ENCODE measurements at places on chromosomes 1 and 21.

DNA sequence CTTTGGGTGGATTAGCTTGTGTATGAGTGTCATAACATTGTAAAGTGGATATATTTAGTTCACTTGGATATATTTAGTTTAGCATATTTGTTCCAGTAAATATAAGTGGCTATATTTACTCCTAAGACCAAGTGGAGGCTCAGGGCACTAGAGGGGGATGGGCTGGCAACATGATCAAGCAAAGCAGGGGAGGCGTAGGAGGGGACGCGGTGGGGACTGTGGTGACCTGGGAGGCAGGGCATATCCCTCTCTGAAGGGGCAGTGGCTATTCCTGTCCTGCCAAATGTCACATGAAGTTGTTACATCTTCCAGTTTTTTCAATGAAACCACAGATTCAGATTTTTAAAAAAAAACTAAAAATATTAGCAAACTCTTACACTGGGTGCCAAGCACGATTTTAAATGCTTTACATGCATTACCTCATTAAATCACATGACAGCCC, 51.9 kb upstream of the EDN2 start:
- no peak for DNase-seq

DNA sequence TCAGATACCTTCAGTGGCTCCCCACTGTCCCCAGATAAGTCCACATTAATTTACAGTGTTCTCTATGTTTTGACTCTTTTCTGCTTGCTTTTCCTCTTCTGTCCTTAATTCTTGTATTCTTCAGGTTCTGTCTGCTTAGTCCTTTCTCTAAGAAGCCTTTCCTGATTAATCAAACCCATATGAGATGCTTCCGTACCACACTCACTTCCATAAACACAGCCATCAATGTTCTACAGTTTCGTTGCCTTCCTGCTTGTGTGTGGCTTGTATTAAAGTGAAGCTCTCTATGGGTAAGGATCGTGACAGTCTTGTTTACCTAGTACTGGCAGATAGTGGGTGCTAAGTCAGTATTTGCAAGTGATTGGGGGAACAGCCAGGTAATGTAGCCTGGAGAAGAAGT, 75.9 kb downstream of the PRDM2 start:
- DNase-seq, result no peak

GRCh38 chr1:22295856-22296255, 153.0 kb upstream of the WNT4 start:
- DNase-seq, result no peak

DNA sequence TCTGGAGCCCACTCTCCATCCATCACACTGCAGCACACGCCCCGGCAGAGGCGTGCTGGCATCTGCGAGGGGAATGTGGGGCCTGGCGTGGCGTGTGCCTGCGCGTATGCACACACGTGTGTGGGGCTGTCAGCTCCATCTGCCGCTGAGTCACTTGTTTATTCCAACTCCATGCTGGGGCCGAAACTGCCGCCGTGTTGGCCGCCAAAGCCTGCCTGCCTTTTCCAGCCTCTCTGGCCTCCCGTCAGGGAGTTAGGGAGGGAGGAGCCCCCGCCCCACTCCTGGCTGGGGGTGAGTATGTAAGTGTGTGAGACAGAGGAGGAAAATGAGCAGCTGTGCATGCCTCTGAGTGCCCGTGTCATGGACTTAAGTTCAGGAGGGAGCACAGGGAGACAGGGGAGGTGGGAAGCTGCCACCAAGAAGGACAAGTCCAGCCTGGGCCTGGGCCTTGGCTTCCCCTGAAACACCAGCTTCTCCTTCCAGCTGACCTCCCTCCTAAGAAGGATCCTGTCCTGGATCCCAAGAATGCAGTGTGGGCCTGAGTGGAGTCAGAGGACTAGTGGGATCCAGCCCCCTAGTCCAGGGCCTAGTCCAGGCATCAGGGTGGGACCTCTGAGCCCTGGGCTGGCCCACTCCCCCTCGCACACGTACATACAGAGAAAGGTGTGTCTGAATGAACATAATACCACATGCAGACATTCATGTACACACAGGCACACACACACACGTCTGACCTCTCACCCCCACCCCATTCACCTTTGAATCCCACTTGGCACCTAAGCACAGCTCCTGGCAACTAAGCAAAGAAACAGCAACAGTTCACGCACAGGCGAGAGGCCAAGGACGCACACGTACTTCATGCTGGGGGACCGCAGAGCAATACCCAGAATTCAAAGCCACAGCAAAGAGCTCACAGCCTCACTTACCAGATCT, 24.7 kb downstream of the MEF2D start:
- no peak for DNase-seq

DNA sequence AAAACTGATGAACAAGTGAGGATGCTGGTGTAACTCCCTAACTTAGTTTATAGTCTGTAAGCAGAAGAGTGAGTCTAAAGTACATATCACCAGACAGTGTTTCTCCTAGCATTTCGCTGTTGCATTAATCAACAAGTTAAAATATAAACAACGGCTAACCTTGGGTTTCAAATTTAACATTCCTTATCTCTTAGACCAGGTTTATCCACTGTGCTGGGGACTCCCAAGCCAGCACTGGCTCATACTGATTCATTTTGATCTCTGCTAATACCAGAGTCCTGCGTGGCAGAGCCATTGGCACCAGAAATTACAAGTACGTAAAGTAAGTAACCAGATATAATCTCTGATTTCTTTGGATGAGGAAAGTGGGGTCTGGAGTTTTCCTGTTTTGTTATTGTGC, at the start of gene FMO1:
Gene FMO1 (plus strand): TSS at position 193 of the 400 bp plus-strand sequence. CDS start 9,594 bp downstream, outside the sequence.
- no peak for DNase-seq

DNA sequence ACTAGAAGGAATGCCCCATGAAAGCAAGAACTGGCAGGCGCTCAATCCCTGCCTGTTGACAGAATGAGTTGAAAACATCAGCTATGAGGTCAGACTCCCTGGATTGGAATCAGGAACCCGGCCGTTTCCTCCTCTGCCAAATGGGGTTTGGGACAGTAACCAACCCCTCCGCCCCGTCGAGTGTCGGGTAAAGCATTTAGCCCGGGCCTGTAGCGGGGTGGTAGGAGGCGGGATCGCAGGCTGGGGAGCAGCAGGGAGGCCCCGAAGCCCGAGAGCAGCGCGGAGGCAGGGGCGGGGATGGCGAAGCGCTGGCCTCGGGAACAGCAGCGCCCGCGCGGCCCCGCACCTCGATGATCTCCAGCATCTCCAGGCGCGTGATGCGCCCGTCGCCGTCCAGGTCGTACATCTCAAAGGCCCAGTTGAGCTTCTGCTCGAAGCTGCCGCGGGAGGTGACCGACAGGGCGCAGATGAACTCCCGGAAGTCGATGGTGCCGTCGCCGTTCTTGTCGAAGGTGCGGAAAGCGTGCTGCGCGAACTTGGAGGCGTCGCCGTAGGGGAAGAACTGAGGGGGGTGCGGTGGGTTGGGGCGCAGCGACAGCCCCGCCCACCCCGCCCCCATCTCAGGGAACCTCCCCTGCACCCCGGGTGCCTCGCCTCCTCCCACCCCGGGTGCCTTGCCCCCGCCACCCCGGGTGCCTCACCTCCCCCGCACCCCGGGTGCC, 7.5 kb downstream of the HPCAL4 start:
- no peak for DNase-seq

DNA sequence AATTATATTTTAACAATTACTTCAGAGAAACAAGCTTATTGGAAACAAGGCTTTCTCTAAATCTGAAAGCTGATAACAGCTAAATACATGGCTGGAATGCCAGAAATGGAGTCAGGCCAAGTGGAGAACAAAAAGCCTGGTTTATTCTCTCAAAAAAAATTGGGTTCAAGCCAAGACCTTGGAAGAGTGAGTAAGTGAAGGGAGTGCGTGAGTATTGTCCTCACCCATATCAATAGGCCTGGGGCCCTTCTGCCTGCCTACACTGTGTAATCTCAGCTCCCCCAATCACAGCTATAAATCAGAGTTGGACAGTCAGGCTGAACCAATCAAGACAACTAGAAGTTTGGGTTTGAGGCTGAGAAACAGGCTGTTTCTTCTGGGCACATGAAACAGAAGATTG, 7.4 kb downstream of the KYAT3 start:
- DNase-seq, result peak; percentile 90

DNA sequence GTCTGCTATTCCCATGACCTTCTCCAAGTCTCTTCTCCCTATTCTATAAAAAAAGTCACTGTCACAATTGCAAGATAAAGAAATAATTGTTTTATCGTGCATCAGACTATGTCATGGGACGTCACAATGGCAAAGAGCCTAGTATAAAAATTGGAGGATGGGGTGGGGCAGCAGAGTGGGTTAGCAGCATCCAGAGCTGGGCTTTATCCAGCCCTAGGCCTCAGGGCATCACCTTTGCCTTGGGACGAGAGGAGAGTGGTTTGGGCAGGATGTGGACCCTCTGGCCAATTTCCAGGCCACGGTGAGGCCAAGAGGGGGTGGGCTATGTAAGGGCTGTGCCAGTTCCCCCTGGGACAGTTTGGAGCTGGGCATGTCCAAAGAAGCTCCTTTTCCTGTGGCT, 25.7 kb downstream of the WNT4 start:
- DNase-seq, result no peak

DNA sequence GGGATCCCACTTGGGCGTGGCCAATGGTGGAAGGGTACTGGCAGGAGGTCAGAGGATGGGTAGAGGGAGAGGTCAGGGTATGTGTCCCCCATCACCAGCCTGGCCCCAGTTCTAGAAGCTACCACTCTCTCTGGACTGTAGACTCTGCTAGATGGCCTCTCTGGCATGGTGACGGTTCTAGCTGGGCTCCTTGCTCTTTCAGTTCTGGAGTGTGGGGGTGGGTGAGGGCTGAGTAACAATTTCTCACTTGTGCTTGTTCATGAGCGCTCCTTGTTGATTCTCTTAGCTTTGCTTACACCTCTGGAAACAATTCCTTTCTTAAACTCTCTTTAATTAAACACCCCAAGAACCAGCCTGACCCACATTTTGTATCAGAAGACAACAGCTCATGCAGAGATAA, 25.3 kb upstream of the EXOSC10 start:
- no peak for DNase-seq

- no peak for DNase-seq
Measured at GRCh38 chr1:239826211-239826610, 265.5 kb upstream of the FMN2 start.

GRCh38 chr1:3481836-3482375, 27.4 kb downstream of the ARHGEF16 start:
- no peak for DNase-seq

DNA sequence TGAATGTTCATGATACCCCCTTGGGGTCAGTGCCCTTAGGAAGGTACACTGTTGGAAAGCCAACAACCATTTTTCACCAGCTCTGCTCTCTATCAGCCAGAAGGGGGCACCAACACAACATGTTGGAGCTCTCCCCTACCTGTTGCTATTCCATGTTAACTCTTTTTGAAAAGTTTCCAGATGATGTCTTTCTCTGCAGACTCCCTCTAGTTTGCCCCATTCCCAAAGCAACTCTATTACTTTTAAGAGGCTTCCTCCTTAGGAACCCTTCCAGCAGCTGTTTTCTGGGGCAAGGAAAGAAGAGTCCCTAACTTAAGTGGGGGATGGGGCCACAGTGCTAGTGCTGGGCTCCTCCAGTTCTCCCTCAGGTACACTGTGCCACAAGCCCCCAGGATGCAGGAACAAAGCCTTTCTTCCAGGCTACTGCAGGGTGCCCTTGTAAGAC, 22.9 kb upstream of the NDC1 start:
- DNase-seq, result peak; percentile 17

GRCh38 chr1:160837558-160838205, 25.0 kb downstream of the CD244 start:
- no peak for DNase-seq

DNA sequence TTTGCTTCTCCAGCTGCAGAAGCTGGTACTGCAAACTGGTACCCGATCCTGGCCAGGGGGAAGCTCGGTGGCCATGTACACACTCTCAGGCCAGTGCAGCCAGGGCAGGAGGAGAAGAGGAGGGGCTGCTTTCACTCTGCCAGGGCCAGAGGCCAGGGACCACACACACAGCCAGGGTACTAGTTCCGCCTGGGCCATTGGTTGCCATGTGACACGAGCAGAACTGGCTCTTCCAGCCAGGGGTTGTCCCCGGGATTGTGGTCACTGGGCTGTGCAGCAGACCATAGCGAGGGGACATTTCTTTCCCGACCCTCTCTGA, 3.7 kb upstream of the SHISAL2A start:
- no peak for DNase-seq

DNA sequence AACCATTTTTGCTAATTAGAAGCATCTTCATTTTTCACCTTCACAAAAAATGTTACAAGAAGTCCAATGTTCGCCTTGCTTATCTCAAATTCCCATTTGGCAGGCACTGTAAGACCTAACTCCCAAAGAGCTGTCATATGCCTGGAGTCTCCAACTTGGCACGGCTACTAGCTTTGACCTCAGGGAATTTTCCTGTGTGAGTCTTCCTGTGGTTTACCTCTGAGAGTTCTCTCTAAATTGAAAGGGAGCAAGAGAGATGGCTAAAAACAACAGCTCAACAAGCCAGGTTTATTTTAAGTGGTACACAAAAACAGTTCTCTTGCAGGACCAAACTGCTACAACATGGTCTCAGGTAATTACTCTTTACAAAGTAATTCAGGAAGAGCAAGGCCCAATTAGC, 756.0 kb upstream of the ADGRL2 start:
- DNase-seq, result no peak

DNA sequence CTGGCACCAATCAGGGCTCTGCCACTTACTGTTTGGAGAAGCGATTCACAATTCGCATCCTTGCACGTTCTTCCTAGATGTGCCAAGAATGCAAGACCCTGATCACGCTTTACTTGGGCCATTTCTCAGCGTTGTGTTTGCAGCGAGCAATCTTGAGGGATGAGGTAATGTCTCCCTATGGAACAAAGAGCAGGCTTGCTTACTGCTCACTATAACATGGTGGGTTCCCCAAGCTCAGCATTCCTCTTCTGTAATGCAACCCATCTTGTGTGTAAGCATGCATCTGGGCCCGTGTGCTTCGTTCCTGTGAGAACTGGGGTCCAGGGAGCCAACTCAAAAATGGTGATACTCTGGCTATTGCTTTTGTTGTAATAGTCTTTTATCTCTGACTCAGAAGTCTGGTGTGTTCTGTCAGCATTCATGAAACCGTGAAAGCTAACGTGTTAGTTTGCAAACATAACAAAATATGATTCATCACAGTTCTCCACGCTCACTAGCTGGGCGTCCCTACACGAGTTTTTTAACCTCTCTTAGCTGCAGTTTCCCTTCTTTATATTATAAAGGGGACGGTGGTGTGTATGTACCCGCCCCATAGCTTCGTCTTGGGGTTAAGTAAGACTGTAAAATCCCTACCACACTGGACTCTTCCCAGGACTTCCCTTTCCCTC, 33.3 kb downstream of the DNTTIP2 start:
- peak; percentile 85 for DNase-seq

Measured in fibroblast of skin of left biceps (primary cell).